Activated CD4-positive, alpha-beta T cell treated with anti-CD3 and anti-CD28 coated beads, Interleukin-2, amount 50 U/mL, for 4 hours (primary cell): ENCODE measurements at places on chromosomes 5 and 9.
A peak's percentile ranks its signal among the peaks of the same experiment; 100 is the strongest.

GRCh38 chr5:113201715-113202114, 225.1 kb downstream of the DCP2 start:
- DNase-seq, result no peak

GRCh38 chr5:37739817-37740261, 100.0 kb downstream of the GDNF start:
- no peak for DNase-seq

DNA sequence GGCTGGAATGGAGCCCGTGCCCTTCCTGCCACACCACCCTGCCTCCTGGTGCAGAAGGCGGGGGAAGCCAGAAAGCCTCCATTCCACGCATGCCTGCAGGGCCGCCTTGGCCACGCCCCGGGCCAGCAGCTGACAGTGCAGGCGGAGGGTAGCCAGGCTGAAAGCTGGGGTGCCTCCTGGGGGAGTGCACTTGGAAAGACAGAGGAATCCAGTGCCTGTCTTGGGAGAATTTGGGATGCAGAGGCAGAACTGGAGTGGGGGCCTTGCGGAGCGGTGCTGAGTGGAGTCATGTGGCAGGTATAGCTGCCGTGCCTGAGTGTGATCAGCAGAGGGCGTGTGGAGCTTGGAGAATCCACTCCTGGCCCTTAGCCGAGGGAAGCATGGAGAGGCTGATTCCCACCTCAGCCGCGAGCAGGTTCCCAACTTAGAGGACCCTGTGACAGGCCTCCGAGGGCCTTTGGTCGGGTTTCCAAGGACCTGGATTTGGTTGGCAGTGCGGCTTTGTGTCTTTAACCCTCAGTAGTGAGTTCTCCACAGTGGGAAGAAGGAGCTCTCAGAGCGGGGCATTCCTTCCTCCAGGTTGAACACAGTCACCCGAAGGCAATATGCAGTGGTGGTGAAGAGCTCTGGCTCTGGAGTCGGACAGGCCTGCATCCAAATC, 9.1 kb upstream of the URM1 start:
- DNase-seq, result peak; percentile 59

DNA sequence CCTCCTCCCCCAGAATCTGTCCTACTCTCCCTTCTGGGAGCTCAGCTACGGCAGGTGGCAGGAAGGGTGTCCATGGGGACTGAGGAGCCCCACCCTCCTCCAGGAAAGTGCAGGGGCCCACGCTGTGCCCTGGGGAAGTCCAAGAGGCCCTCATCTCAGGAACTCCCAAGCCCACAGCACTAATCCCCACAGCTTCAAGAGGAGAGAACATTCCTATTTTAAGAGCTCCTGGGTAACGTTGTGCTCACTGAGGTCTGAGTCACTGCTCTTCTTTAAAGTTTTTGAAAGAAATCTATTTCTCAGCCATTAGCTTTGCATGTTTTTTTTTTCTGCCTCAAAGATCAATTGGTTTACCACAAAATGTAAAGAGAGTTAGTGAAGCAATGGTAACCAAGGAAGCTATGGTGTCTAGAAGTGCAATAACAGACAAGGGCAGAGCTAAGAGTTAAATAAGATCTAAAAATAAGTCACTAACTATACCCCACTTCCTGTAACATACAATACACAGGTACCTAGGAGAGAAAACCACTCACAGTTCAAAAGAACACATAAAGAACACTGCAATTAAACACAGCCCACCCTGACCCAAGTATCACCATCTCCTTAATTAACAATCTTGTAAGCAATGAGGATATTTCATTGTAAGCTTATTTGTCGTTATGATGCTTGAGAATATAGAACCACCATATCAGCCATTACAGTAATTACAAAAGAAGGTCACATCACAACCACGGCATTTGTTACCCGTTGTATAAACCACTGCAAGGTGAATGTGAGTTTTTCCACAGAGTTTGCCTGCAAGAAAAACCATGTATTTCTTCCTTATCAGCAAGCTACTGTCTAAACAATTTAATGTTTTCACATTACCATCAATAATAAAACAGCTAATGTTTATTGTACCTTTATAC, 382.3 kb upstream of the SLC30A5 start:
- no peak for DNase-seq

DNA sequence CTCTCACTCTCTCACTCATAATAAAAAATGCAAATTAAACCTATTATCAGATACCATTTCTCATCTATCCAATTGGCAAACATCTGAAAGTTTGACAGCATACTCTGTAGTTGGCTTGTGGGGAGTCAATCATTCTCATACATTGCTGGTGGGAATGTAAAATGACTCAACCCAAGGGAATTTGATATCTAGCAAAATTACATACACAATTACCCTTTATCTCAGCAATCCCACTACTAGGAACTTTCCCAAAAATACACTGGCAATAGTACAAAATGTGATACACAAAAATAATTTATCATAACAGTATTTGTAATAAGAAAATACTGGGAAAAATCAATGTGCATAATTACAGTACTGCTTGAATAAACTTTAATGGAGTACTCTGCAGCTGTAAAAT, 731.3 kb downstream of the DTWD2 start:
- DNase-seq, result no peak

- DNase-seq, result no peak
Observed at GRCh38 chr9:6443661-6444060, 30.7 kb downstream of the UHRF2 start.

- no peak for DNase-seq
Observed at GRCh38 chr5:42812620-42813019, 928 bp upstream of the SELENOP start.

GRCh38 chr9:130271473-130271872, 5.9 kb downstream of the HMCN2 start:
- no peak for DNase-seq

DNA sequence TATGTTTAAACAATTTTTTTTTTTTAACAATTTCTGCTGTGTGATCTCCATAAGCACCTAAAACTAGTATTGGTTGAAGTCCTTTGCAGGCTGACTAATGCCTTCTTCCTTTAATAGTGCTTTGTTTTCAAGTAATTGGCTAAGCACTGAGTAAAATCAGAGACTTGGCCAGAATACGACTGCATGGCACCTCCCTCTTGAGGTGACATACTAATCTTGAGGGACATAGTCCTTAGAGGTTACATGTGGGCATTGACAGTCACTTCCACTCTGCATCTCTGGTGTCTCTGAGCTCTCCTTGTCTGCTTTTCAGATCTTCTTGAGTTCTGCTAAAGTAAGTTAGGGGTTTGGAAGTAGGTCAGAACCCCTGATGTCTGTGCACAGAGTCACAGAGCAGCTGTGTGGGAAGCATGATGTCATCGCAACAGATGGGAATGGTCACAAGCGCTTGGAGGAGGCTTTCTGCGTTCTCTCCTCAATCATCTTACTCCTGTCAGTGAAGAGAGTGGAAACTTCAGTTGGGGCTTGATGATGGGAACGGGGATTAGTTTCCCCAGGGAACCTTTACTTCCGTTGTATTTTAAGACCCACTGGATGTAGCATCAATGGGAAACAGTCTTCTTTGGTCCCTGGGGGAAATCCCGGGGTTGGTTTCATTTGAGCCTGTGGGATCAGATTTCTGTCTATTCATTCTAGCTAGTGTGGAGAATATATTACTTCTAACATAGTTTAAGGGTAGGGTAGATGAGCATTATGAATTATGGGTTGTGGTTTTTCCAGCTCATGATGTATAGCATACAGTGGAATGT, 136.9 kb downstream of the ARHGAP26 start:
- no peak for DNase-seq

GRCh38 chr5:38168029-38168428, 90.3 kb upstream of the EGFLAM start:
- no peak for DNase-seq

- DNase-seq, result no peak
Observed at GRCh38 chr5:107925200-107925599, 254.5 kb upstream of the EFNA5 start.

DNA sequence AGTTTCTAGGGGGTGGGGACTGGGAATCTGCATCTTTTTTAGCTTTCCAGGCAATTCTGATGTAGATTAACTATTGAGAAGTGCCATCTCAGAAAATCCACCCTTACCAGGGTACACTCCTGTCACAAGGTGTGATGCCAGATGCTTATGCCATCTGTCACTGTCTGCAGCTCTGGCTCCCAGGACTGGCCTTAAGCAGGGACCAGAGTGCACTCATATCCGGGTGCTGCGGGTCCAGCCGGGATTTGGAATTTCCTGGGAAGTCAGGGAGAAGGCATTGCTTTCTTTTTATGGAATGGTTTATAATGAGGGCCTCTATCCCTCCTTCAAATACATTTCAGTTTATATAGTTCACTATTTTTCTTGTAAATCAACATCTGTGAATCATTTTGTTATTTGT, 92.6 kb downstream of the TMEM174 start:
- DNase-seq, result no peak

DNA sequence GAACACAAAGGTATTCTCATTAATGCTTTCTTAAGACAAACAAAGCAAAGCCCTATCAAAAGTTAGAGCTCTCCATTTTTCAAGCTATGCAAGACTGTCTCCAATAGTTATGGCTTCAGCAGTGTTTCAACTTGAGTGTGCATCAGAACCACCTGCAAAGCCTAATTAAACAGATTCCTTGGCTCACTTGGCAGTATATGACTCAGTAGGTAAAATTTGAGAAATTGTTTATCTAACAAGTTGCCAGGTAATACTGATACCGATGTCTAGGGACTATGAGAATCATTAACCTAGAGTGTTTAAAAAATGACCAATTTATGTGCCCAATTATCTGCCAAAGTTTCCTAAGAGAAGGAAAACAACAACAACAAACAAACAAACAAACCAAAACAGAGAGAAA, 60.3 kb upstream of the PARP8 start:
- DNase-seq, result no peak

GRCh38 chr5:42228279-42228678, 195.0 kb upstream of the GHR start:
- DNase-seq, result no peak

DNA sequence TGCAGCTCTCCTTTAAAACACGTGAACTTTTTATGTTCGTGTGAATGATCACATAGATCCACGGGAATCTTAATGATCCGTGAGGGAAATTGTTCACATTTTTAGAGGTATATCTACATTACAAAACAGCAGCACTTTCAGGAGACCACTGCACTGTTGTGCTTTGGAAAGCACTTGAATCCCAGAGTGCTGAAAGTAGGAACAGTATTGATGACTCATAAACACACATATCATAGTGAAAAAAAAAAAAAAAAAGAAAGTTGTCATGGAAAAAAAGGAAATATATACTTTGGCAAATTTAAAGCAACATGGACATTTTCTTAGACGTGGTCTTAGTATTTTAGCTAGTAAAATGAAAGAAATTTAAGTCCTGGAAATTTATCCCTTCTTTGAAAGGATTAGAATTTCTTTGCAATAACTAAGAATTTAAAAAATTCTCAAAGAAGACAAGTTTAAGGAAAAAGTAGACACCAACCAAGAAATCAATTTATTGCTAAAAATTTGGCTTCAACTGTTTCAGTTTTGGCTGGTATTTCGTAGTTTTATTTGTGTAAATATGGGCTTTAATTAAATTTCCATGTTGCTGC, 55.4 kb downstream of the ADGRV1 start:
- no peak for DNase-seq

DNA sequence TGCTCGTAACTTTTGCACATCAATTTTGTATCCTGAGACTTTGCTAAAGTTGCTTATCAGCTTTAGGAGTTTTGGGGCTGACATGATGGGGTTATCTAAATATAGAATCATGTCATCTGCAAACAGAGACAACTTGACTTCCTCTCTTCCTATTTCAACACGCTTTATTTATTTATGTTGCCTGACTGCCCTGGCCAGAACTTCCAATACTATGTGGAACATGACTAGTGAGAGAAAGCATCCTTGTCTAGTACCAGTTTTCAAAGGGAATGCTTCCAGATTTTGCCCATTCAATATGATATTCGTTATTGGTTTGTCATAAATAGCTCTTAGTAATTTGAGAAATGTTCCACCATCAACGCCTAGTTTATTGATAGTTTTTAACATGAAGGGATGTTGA, 65.4 kb upstream of the CDH12 start:
- DNase-seq, result no peak

DNA sequence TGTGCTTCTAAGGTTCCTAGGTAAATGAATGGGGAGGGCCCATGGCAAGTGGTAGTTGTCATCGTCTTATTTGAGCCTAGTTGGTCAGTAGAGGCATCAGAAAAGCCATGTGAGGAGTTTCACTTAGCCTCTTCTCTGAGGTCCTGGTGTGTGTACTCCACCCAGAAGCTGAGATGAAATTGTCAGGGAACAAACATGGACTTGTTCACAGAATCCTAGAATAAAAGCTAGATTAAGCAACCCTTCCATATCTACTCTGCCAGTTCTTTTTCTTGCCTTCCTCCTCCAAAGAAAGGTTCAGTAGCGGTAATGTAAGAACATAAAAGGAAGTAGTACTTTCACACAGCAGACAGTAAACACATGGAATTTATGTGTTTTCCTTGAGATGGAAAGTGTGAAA, 70.4 kb downstream of the ARHGAP26 start:
- DNase-seq, result no peak

- DNase-seq, result no peak
Observed at GRCh38 chr5:156178117-156178516, 148.8 kb upstream of the SGCD start.

DNA sequence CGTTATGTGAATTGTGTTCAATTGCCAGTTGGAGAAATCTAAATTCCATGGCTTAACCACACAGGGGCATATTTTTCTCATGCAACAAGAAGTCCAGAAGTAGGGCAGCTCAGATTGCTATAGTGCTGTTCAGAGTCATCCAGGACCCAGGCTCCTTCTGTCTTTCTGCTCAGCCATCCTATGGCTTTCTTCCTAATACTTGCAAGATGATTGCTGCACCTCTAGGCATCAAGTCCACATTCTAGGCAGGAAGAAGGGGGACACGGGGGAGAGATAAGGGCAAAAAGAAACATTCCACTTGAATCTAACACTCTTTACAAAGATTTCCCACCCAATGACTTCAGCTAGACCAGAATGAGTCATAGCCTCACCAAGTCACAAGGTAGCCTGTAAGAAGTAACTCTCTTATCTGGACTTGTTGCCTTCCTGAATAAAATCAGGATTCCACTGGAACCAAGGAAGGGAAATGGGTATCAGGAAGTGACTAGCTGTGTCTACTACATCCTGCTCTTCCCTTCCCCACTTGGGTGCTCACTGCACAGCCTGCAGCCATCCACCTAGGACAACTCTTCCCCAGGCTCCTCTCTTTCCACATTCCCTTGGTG, 5.3 kb downstream of the ERAP2 start:
- no peak for DNase-seq

- DNase-seq, result no peak
Observed at GRCh38 chr5:78527925-78528324, 120.6 kb downstream of the LHFPL2 start.

- DNase-seq, result no peak
Observed at GRCh38 chr9:13428766-13429165, 149.3 kb upstream of the MPDZ start.

- DNase-seq, result no peak
Observed at GRCh38 chr5:83509540-83509939, 38.0 kb downstream of the VCAN start.

GRCh38 chr5:15737871-15738664, 238.1 kb downstream of the FBXL7 start:
- DNase-seq, result no peak

GRCh38 chr5:96391921-96392320, 41.1 kb downstream of the PCSK1 start:
- no peak for DNase-seq

- DNase-seq, result no peak
Observed at GRCh38 chr5:104913841-104914281, 1351.3 kb upstream of the NUDT12 start.

- DNase-seq, result no peak
Observed at GRCh38 chr5:147208134-147208533, 26.7 kb upstream of the STK32A start.
